Stimulated activated CD4-positive, alpha-beta T cell treated with anti-CD3 and anti-CD28 coated beads, Interleukin-4, amount 100 ng/mL, for 4 hours (primary cell): ENCODE measurements at places on chromosomes 7 and 10.

GRCh38 chr7:121280656-121281055, 48.1 kb upstream of the WNT16 start:
- no peak for DNase-seq

DNA sequence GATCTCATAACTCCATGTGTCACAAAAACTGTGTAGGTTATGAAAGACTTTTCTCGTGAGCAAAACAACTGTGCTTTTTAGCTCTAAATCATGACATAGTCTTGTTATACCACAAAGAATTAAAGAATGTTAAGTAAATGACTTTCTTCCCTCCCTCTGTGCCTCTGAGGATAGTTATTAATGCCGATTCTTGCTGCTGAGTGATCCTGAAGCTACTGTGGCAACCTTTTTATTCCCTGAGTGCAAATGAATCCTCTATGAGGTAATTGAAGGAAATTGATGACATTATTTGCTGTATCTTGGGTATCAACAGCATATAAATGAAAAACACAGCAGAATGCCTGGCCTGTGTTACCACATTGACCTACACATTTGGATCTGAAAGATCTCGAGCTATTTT, 142.2 kb upstream of the HDAC9 start:
- no peak for DNase-seq

GRCh38 chr10:63236113-63236935, 103.2 kb downstream of the NRBF2 start:
- no peak for DNase-seq

GRCh38 chr10:12633776-12634620, 284.7 kb downstream of the CAMK1D start:
- no peak for DNase-seq

- DNase-seq = no peak
Observed at GRCh38 chr7:91995391-91996105, 54.9 kb downstream of the AKAP9 start.

- no peak for DNase-seq
Observed at GRCh38 chr10:62851442-62851841, 35.3 kb upstream of the EGR2 start.

GRCh38 chr7:99839287-99840021, 11.6 kb downstream of the CYP3A43 start:
- no peak for DNase-seq

- no peak for DNase-seq
Observed at GRCh38 chr7:11737723-11738122, 94.3 kb downstream of the THSD7A start.
